ENCODE measurements at places on chromosomes 5 and 9.
A peak's percentile ranks its signal among the peaks of the same experiment; 100 is the strongest.

DNA sequence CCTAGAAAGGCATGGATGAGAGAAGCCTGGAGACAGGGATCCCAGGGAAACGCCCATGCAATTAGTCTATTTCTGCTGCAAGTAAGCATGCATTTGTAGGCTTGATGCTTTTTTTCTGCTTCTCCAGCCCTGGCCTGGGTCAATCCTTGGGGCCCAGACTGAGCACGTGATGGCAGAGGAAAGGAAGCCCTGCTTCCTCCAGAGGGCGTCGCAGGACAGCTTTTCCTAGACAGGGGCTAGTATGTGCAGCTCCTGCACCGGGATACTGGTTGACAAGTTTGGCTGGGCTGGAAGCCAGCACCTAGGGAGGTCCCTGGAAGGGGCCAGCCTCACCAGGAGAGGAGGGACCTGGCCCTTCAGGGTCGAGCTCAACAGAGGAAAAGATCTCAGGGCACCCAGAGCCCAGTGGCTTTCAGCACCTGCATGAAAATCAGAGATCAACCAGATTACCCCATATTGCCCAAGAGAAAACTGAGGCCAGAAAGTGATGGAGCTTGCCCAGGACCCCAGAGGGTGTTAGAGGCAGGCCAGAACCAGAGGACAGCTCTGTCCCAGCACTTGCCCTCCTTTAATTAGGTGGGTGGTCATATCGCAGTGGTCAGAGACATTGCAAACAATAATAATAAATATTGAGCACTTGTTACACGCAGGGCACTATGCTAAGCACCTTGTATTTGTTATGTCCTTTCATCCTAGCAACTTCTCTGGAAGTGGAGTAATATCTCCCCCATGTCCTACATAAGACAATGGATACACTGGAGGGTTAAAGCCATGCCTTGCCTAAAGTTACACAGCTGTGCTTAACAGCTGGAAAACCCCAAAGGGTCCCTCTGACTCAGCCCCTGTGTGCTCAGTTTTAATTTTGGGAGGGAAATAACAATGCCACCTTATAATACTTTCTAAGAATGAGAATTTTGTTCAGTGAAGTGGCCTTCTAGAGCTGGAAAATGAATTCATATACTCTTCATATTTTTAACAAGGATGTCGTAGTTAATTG lies 67.1 kb downstream of the KLF4 start:
- peak; percentile 31 for DNase-seq

DNA sequence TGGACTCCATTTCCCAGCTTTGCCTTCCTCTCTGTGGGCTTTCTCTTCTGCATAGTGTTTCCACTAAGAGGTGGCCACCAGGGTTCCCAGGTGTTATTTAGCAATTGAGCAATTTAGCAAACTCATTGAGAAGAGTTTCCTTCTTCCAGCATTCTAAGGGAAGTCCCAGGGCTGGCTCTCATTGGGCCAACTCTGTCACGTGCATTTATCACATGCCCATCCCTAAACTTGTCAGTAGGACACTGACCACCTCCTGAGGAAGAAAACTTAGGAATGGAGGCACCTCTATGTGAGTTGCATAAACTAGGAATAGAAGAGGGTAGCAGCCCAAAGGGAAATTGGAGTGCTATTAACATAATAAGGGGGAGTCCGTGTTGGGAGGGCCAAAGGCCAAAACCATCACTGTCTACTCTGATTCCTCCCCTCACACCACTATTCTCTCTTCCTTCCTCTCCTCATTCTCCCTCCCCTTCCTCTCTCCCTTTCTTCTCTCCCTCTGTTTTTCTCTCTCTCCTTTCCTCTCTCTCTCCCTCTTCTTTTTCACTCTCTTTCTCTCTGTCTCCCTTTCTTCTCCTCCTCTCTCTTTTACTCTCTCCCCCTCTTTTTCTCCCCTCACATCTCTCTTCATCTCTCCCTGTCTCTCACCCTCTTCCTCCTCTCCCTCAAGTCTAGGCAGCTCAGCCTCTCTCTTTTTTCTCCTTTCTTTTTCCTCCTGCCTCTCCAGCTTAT lies 213.4 kb downstream of the PALM2AKAP2 start:
- no peak for DNase-seq

GRCh38 chr9:128053560-128053959 lies 13.6 kb downstream of the NAIF1 start:
- no peak for DNase-seq

- DNase-seq, result no peak
These were observed 69.7 kb upstream of the TNPO1 start for GRCh38 chr5:72746736-72747135.

DNA sequence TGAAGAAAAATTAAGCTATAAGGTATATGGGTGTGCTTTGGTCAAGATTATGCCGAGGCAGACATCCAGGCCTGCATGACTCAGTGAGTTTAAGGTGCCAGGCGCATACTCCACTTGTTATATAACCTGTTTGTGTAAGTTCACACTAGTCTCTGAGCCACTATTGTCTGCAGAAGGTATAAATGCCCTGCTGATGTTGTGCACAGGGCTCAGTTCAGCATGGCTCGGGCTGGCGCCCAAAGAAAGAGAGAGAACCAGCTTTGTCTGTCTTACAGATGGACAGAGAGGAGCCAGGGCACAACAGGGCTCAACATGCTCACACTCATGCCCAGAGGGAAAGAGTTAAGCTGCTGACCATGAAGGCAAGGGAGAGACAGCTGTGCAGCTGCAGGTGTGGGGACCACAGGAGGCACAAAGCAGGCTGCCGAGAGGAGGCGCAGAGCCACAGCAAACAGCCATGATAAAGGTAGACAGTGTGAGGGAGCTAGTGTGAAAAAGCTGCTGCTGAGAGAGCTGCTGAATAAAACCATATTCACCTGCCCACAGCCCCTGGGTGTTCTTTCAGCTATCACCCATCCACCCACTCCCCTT lies 1587.6 kb upstream of the C9orf72 start:
- no peak for DNase-seq

- DNase-seq, result no peak
These were observed 20.4 kb upstream of the RFK start for GRCh38 chr9:76414661-76415060.

DNA sequence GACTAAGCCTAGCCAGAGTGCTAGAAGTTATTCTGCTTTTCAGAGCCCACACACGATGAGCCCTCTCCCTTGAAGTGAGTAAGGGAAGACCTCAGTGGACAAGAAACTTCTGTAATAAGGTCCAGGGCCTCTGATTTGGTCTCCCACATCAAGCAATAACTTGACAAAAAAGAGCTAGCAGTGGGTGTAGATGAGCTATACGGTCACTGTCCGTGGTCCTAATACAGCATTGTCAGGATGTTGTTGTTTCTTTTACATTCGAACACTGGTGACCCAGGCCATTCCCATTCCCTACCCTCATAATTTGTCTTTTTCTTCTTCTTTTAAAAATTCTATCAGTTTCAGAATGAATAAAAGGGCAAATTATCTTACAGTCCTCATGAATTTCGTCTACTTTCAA lies 5.2 kb downstream of the PCSK1 start:
- no peak for DNase-seq

- no peak for DNase-seq
These were observed 58.7 kb upstream of the TNFSF8 start for GRCh38 chr9:114988962-114989599.

DNA sequence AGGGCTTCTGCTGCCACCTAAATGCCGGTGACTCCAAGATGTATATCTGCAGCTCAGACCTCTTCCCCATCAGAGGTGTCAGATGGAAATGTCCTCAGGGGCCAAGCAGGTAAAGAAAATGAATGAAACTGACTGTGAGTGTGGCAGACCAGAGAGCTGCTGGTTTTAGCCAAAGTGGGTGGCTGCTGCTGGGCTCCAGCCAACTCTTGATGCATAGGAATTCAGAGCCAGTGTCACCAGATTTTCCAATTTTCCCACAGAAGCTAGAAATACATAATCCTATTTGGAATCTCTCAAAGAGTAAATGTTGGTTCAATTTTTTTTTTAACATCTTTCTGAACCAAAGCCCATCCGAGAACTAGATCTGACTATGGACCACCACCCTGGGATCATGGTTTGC lies 161.2 kb upstream of the SPRY4 start:
- no peak for DNase-seq

GRCh38 chr5:154577416-154577815 lies 99.4 kb upstream of the HAND1 start:
- no peak for DNase-seq

Measured in stimulated activated CD4-positive, alpha-beta T cell treated with anti-CD3 and anti-CD28 coated beads, Interleukin-2, amount 100 ng/mL, for 48 hours (primary cell).